ENCODE measurements at places on chromosomes 1 and 21.

- DNase-seq, result peak; percentile 56
Measured at GRCh38 chr1:44407430-44408211, 2.6 kb downstream of the RNF220 start.

DNA sequence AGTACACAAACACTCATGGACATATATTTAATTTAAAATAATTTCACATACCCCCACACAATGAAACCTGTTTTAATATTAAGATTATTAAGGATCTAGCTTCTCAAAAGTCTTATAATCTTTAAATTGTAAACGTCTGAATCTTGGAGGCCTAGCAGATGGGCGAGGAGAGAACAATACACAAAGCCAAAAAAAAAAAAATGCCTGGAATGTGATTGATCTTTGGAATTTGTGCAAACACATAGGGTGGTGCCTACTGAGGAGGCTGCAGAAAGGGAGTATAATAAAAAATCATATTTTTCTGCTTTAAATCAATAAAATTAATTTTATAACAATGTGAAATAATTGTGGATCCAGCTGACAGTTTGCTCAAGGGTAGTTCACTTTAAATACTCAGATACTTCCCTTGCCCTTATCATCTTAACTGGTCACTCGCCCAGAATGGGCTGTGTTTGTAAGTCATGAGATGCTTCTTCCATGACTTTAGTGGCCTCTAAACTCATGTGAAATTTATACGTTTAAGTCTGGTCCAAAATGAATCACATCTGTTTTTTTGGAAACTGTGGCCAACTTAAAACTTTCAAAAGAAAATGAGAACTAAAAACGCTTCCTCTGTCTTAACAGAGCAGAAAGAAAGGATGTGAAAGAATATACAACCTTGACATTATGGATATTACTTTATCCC, 802.8 kb upstream of the CXADR start:
- no peak for DNase-seq

- DNase-seq, result no peak
Measured at GRCh38 chr1:113031171-113031933, 41.6 kb upstream of the LRIG2 start.

GRCh38 chr21:40313260-40313659, 446.0 kb downstream of the PCP4 start:
- DNase-seq, result no peak

- DNase-seq, result peak; percentile 94
Measured at GRCh38 chr1:1162597-1163537, 10.8 kb upstream of the TTLL10 start.

GRCh38 chr1:49527606-49528305, 496.0 kb downstream of the AGBL4 start:
- DNase-seq, result no peak

DNA sequence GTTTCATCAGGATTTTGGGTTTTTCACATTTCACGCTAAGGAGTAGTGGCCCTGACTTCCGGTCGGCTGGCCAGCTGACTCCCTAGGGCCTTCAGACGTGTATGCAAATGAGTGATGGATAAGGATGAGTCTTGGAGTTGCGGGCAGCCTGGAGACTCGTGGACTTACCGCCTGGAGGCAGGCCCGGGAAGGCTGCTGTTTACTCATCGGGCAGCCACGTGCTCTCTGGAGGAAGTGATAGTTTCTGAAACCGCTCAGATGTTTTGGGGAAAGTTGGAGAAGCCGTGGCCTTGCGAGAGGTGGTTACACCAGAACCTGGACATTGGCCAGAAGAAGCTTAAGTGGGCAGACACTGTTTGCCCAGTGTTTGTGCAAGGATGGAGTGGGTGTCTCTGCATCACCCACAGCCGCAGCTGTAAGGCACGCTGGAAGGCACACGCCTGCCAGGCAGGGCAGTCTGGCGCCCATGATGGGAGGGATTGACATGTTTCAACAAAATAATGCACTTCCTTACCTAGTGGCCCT, 23.1 kb upstream of the TNFRSF1B start:
- DNase-seq, result peak; percentile 16

GRCh38 chr1:98364544-98364943, 297.0 kb upstream of the SNX7 start:
- no peak for DNase-seq

DNA sequence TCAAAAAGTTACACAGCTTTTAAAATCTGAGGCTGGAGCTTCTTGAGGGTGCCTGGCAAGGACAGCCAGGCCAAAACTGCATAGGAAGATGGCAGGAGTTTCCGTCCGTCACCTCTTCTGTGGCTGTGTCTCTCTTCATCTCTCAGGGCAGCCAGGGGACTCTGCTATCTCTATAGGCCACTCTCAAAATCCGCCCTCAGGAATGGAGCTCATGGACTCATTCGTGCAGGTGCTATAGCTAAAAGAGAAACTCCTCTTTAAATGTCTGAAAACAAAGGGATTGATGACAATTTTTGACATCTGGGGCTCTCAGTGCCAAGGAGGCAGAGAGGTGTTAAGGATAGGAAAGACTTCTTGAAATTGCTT, 27.2 kb downstream of the OVAAL start:
- no peak for DNase-seq

DNA sequence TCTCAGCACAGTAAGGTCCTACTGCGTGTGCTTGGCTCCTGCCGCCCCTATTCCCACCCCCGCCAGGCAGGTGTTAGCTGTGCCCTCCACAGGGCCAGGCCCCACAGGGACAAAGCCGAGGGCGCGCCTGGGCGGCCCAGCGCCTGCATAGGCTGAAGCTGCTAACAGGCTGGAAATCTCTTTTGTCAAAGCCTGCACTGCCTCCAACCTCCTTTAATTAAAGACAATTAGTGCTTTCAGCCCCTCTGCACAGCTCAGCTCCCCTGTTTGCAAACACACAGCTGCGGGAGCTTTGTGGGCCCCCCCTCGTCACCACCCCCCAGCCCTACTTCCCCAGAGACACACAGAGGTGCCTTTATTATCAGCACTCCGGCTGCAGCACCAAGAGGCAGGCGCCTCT, 95.9 kb downstream of the EPHB2 start:
- peak; percentile 95 for DNase-seq

DNA sequence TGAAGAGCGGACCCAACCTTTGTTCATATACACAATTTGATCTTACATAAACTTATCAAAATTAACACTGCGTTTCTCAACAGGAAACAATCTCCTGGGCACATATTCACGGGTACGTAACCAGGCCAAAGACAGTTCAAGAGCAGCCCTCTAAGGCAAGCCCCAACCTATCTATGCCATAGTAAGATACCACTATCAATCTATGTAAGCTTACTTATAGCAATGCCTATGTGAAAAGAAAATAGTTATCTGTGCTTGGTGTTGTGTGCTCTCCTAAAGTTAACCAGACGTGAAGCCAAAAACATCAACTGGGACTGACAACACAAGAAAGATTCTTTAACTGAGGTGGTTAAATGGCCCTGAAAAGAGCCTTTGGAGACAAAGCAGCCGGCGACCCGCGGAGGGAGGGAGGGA, 49.4 kb upstream of the BOLA1 start:
- peak; percentile 40 for DNase-seq

DNA sequence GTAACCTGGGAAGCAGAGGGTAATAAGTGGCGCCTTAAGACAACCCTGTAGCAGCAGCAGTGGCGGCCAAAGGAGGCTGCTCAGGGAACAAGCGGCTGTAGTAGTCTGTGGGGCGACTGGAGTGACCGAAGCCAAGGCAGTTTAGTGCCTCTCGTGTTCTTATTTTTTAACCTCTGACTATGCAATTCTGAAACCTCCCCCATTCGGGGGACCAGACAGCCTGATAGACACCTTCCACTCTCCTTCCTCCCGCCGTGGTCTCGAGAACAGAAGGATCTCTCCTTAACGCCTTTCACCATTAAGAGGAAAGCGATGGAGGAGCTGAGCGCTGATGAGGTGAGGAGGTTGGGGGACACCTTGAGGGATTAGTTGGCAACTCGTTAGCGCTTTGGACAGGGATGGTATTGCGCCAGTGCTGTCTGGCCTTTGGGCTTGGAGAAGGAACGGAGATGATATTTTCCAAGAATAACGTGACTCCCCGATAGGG, 644 bp downstream of the UBE4B start:
- DNase-seq, result peak; percentile 38

GRCh38 chr1:74481607-74482006, 30.8 kb downstream of the LRRC53 start:
- no peak for DNase-seq

- no peak for DNase-seq
Measured at GRCh38 chr1:1997576-1997975, 6.0 kb downstream of the CFAP74 start.

DNA sequence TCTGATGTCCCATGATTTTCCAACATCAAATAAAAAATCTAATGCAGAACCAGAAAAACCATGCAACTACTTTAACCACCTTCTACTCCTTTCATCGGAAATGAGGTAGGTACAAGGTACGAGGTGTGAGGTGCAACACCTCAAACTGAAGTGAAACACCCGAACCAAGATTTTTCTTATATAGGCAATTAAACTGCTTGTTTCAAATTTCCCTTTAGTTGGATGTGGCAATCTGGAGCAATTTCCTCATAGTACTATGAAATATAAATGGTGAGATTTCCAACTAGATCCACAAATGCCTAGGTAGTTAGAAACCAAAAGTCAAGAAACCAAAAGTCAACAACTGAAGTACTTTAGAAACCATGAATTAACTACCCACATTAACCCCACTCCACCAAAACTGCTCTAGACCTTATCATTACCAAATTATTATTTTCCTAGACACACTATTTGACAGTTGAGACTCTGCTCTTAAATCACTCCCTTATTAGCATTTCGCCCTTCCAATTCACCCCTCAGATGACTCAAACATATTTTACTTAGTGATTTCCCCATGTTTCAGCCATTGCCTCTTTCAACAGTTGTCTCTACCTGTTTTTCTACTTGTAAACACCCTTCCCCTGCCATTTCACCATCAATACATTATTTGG, 37.8 kb downstream of the FUBP1 start:
- no peak for DNase-seq

DNA sequence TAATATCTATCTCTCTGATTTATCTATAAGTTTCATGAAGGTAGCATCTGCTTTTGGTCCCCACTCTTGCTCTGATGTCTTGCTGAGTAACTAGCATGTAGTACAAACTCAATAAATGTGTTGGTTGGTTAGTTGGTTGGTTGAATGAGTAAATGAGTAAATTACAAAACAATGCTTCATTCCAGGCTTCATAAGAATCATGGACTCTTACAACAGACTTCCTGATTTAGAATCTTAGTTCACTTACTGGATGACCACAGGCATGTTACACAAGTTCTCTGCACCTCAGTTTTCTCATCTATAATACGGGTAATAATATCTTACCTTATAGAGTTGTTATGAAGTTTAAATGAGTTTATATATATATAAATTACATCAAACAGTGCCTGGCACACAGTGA, 98.6 kb downstream of the ZNF281 start:
- no peak for DNase-seq

- DNase-seq, result no peak
Measured at GRCh38 chr21:44432841-44433790, 22.2 kb upstream of the LRRC3 start.

GRCh38 chr1:203556047-203556851, 62.3 kb downstream of the OPTC start:
- no peak for DNase-seq

- DNase-seq, result no peak
Measured at GRCh38 chr1:33317946-33318345, 3.0 kb downstream of the A3GALT2 start.

DNA sequence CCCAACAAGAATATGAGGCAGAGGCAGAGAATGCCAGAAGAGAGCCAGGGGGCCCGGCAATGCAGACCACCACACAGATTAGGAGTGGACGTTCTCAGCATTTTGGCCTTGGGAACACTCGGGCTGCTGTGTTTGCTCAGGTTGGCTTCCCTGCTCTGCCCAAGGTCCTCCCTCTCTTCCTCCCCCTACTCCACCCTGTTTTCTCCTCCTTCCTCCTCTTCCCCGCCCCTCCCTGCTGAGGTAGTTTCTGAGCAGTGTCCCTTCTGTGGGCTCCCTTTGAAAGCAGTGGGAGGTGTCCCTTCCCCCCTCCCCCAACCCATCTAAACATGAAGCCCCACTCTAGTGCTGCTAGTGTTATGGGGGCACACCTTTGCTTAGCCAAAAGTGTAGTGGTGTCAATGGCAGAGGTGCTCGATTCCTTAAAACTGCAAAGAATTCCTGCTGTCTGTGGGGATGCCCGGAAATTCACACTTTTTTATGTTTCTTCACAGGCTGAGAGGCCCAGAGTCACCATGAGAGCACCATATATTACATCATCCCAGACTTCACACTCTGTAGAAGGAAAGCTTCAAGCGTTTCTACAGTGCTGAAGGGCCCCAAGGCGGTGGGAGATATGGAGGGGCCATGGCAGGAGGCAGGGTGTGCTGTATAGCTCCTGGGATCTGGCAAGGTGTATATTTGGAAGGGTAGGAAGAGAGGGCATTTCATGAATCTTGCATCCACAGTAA, at the start of gene HHIPL2:
HHIPL2 (minus strand) TSS at position 161 of the 728 bp plus-strand sequence; CDS start at position 101, 60 bp downstream.
- DNase-seq, result no peak

- no peak for DNase-seq
Measured at GRCh38 chr1:47161298-47162040, 24.2 kb downstream of the CYP4A22 start.

DNA sequence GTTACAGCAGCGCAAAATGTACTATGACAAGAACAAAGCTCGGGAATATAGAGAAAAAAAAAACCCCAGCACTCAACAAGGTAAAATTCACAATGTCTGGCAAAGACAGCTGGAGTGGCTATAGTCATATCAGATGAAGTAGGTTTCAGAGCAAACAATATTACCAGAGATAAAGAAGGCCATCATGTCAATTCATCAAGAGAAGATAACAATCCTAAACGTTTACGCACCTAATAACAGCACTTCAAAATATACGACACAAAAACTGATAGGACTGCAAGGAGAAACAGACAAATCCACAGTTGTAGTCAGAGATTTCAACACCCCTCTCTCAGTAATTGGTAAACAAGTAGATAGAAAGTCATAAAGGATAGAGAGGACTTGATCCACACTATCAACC, 455.2 kb downstream of the PTPRU start:
- no peak for DNase-seq

- DNase-seq, result peak; percentile 71
Measured at GRCh38 chr21:32978331-32979270, 47.1 kb upstream of the OLIG2 start.

DNA sequence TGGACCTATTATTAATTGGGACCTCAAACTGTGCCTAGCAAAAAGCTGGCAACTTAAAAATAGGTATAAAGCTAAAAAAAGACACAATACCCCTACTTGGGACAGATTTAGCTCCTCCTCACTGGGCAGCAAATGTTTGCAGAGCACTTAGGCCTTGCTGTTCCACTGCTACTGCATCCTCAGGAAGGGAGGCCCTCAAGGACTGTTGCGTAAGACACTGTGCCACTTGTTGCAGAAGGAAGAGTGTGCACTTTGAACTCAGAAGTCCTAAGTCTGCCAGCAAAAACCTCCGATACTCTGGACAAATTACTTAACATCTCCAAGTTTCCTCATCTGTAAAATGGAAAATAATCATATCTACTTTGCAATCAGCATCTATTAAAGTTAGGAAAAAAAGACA, 322.9 kb downstream of the BARHL2 start:
- DNase-seq, result no peak

DNA sequence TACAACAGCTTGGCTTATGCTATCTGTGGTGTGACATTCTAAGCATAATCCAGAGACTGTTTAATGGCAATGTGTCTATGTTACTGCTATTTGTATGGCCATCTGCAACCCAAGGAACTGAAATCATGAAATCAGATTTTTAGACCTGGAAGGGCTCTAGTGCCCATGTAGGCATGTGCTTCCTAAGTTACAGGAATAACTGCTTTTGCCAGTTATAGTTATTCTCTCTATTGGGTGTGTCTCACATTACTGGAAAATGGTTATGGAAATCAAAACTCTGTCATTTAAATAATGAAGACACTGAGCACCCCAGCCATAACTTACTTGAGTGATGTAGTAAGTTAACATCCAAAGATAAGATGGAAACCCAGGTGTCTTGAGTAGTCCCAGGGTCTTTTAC, 12.6 kb upstream of the JUN start:
- DNase-seq, result no peak
